Right ventricle myocardium superior (tissue), 1 donor: ENCODE measurements at places on chromosomes 6 and 20. TPM values are rescaled to one million over a fixed set of nuclear protein-coding genes. Genes with fewer than 3 reads are reported as not detected.

Gene HTR1B
- not detected for total RNA-seq

Gene KHDRBS2
- total RNA-seq, result not detected

Gene RAB5IF
- 55.9 TPM for total RNA-seq

Gene GTF3C6
- 110 TPM for total RNA-seq

Gene PRND
- not detected for total RNA-seq

Gene KIF3B
- total RNA-seq, result 8.6 TPM

Gene PRR18
- total RNA-seq, result not detected

Gene RALGAPA2
- total RNA-seq, result 15.5 TPM

Gene RNF39
- not detected for total RNA-seq

Gene OPRM1
- not detected for total RNA-seq

Gene CNR1
- 0.11 TPM for total RNA-seq

Gene ECT2L
- total RNA-seq, result 0.70 TPM

Gene FOXS1
- total RNA-seq, result 0.62 TPM

Gene FILIP1
- 160 TPM for total RNA-seq

Gene RAB23
- total RNA-seq, result 10.8 TPM

Gene PBOV1
- total RNA-seq, result not detected

Gene THBS2
- total RNA-seq, result 8.6 TPM

Gene C20orf141
- not detected for total RNA-seq

Gene DLK2
- 1.0 TPM for total RNA-seq

Gene NANP
- 3.4 TPM for total RNA-seq

Gene KIAA1755
- 5.4 TPM for total RNA-seq

Gene CARMIL1
- total RNA-seq, result 3.4 TPM

Gene ULBP3
- total RNA-seq, result 0.83 TPM

Gene C2
- 7.6 TPM for total RNA-seq

Gene GMEB2
- total RNA-seq, result 5.5 TPM

Gene GJA10
- total RNA-seq, result not detected

Gene OTOR
- total RNA-seq, result not detected

Gene CALHM5
- 2.2 TPM for total RNA-seq

Gene SAPCD1
- 0.86 TPM for total RNA-seq

Gene OLIG3
- not detected for total RNA-seq

Gene RREB1
- 34.2 TPM for total RNA-seq

Gene ADGRG6
- 3.2 TPM for total RNA-seq

Gene PTCRA
- total RNA-seq, result not detected

Gene HSPA12B
- 16.6 TPM for total RNA-seq

Gene PROKR2
- not detected for total RNA-seq

Gene TP53TG5
- total RNA-seq, result 1.2 TPM

Gene KLHDC3
- 147 TPM for total RNA-seq

Gene RBBP8NL
- not detected for total RNA-seq

Gene LPIN3
- total RNA-seq, result 18.6 TPM

Gene EPB41L1
- total RNA-seq, result 14.8 TPM

Gene PLCB1
- 6.3 TPM for total RNA-seq

Gene DIDO1
- total RNA-seq, result 32.3 TPM

Gene SYNDIG1
- total RNA-seq, result 11.5 TPM

Gene LY6G5C
- total RNA-seq, result 1.3 TPM

Gene HLA-DMA
- total RNA-seq, result 16.3 TPM

Gene MEP1A
- total RNA-seq, result not detected

Gene HLA-DRB5
- total RNA-seq, result 17.7 TPM

Gene REV3L
- 9.1 TPM for total RNA-seq

Gene ORC3
- total RNA-seq, result 17.9 TPM

Gene CENPW
- total RNA-seq, result 0.48 TPM
